ENCODE measurements at places on chromosomes 4 and X.

GRCh38 chr4:33407496-33407895 is 2687.3 kb downstream of the PCDH7 start:
- no peak for DNase-seq

- peak; percentile 42 for DNase-seq
Observed at GRCh38 chrX:40155589-40156469, 58.1 kb upstream of the BCOR start.

- DNase-seq, result no peak
Observed at GRCh38 chr4:53013873-53014775, 152.0 kb downstream of the RASL11B start.

GRCh38 chrX:115894087-115894486 is 276.5 kb upstream of the AGTR2 start:
- DNase-seq, result peak; percentile 45

- DNase-seq, result peak; percentile 48
Observed at GRCh38 chrX:103343105-103343504, 13.1 kb downstream of the TCEAL7 start.

DNA sequence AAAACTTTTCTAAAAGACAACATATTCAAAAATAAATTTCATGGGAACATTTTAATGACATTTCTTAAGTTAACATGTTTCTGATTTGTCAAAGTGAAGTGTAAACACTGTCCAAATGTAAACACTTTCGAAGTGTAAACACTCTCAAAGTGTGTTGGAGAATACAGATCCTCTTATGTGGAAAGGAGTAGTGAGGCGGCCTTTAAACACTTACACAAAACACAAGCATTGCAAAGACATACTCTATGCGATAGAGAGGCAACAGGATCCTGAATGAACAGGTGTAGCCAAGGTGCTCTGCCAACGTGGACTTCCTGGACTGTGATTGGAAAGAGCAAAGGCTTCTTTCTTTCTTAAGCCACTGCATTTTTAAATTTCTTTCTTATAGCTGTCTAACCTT is 62.7 kb upstream of the PGM2 start:
- no peak for DNase-seq

- DNase-seq, result no peak
Observed at GRCh38 chrX:78979789-78980464, 34.7 kb downstream of the P2RY10 start.

- DNase-seq, result no peak
Observed at GRCh38 chr4:26474551-26474950, 15.7 kb downstream of the CCKAR start.

- DNase-seq, result peak; percentile 57
Observed at GRCh38 chr4:159104694-159105414, 2.0 kb downstream of the RAPGEF2 start.

DNA sequence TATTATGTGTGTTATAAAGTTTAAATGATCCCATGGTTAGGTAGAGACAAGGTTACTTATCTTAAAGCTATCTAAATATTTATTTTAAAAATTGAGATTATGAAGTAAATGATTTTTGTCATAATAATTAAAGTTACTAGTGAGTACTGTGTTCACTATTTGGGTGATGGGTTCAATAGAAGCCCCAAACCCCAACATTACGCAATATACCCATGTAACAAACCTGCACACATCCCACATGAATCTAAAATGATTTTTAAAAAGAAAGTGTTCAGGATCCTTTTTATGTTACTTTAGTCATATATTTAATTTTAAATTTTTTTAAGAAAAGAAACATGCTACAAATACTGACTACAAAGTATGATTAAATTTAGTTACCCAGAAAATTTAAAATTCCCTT is 193.9 kb downstream of the TLL1 start:
- no peak for DNase-seq

GRCh38 chr4:14925471-14925870 is 76.8 kb upstream of the CPEB2 start:
- no peak for DNase-seq

DNA sequence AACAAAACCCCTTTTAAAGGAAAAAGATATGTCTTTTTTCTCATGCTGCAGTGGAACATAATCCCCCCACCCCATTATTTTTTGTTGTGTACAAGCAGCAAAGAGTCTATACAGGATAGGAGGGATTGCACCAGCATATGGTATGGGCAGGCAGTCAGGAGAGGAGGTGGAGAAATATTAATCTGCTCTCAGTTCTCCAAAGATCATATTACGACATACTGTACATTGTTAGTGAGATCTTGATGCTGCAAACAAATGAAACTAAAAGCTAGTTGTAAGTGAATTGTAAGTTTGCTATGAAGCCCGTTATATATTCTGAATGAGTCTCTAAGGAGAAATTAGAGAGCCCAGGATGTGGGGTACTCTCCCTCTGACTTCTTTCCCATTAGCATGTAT is 75.3 kb downstream of the RAPGEF2 start:
- peak; percentile 42 for DNase-seq

DNA sequence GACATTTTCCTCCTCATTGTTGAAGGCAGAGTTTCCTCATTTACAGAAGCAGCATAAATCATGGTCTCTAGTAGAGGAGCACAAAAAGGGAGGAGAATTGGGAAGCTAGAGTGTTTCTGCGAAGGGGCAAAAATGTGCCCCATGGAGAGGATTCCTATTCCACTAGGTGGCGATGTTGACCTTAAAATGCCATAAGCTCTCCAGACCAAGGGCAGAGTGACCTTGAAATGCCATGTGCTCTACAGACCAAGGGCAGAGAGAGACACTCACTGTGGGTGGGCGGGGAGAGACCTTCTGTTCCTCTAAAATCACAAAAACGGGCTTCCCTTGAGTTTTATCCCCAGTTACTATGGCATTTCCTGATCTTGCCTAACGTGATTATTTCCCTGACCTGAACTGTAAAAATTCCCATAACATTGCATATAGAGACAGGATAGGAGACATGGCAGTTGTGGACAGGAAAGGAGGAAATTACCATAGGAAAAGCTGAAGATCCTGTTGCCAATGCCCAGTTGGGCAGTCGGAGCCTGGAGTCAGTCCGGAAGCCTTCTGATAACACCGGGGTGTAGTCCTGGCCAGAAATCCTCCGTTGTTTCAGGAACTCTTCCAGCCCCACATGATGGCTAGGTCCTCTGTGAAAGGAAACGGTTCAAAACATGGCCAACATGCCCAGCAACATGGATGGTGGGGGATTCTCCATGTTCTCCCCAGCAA is 567.7 kb downstream of the MAGEB5 start:
- DNase-seq, result peak; percentile 62

- DNase-seq, result no peak
Observed at GRCh38 chr4:140048419-140048995, 105.5 kb downstream of the MAML3 start.

DNA sequence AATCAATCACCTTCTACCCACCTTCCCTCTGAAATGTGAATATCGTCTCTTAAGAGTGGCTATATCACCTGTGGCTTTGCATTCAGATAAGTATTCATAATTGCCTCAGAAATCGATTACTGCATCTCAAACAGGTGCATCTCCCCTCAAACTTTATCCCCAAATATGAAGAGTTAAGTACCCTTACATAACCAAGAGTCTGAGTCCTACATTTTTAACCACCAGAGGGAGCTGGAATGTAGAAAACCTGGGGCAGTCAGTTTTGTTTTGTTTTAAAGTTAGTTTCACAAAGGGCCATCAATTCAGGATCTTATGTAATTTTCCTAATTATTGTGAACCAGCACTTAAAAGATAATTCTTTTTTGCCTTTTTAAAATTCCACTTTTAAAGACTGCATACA is 5.7 kb downstream of the TCEANC start:
- peak; percentile 72 for DNase-seq

GRCh38 chrX:133258481-133258880 is 40.3 kb upstream of the TFDP3 start:
- DNase-seq, result no peak

- DNase-seq, result peak; percentile 93
Observed at GRCh38 chr4:163701916-163702315, 207.4 kb downstream of the TMA16 start.

GRCh38 chr4:81137446-81137845 is 77.6 kb downstream of the PRKG2 start:
- DNase-seq, result no peak

DNA sequence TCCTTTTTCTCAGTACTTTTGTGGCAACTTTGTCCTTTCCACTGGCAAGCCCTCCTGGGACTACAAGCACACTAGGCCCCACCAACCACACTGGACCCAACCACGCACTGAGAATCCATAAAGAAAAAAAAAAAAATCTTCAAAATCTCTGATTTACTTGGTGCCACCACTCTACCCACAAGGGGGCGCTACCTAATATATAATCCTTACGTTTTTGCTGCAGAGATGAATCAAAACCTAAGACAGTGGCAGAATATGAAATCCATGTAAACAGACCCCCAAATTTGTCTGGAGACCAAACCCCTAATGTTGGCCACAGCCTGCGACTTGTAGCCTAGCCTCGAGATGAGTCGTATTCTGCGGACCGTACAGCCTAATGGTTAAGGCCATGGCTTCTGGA is 63.5 kb upstream of the ARHGAP36 start:
- peak; percentile 51 for DNase-seq

DNA sequence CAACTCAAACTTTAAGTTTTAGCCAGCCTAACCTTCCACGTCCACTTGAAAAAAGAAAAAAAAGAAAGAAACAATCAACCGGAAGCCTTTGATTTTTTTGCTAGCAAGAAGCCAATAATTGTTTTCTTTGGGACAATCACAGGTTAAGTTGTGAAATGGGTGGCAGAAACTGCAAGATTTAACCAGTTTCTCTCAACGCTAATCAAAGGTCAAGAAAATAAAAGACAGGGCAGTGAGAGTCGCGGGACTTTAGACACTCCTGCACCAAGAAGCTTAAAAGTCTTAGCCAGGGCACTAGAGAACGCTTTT is 1.0 kb downstream of the ACSL1 start:
- DNase-seq, result no peak

DNA sequence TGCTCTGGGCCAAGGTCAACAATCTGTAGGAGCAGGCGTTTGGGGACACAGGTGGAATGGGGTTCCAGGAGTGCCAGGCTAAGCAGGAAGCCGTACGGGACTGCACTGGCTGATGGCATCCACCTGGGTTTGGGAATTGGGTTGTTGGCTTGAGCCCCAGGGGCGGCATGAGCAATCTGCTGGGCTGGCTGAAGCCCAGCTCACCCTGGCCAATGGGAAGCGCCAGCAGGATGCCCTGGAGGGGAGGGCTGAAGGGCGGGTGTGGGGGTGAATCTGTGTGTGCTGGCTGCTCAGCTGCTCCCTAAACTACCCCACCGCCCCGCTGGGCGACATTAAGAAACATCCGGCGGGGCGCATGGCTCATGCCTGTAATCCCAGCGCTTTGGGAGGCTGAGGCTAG is 8.9 kb upstream of the RGS12 start:
- peak; percentile 65 for DNase-seq

DNA sequence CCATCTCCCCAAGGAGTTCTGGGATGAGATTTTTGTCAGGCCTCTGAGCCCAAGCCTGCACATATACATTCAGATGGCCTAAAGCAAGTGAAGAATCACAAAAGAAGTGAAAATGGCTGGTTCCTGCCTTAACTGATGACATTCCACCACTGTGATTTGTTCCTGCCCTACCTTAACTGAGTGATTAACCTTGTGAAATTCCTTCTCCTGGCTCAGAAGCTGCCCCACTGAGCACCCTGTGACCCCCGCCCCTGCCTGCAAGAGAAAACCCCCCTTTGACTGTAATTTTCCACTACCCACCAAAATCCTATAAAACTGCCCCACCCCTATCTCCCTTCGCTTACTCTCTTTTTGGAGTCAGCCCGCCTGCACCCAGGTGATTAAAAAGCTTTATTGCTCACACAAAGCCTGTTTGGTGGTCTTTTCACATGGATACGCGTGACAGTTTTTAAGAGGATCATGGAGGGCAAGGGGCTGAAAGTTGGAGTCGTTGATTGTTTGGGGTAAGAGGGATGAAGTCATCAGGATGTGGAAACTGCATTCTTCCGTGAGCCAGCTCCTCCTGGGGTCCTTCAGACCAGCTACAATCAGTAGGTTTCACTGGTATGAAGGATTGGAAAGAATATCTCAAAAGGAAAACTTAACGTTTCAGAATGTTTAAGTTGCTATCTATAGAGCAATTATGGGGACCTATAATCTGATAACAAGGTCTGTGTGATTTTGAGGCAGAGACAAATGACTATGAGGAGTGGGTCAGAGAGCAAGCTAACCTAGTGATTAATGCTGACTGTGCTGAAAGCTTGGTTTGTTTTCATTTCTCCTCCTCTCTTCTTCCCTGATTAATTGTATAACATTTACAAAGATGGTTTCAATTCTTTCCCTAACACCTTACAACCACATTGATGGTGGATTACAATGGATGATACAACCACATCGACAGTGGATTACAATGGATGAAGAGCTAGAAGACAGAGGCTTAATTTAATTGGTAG is 28.6 kb upstream of the MAGEA11 start:
- no peak for DNase-seq

GRCh38 chr4:156377036-156377710 is 423.5 kb upstream of the CTSO start:
- DNase-seq, result no peak

GRCh38 chrX:2965965-2966364 is 36.8 kb upstream of the ARSD start:
- no peak for DNase-seq

- DNase-seq, result no peak
Observed at GRCh38 chr4:2095236-2096072, 36.3 kb downstream of the NAT8L start.

GRCh38 chr4:173362666-173363065 is 8.1 kb upstream of the SAP30 start:
- no peak for DNase-seq

GRCh38 chrX:13764765-13765164 is 30.2 kb downstream of the OFD1 start:
- DNase-seq, result no peak

GRCh38 chrX:120560405-120560841 is 339 bp downstream of the CUL4B start:
- DNase-seq, result peak; percentile 35

DNA sequence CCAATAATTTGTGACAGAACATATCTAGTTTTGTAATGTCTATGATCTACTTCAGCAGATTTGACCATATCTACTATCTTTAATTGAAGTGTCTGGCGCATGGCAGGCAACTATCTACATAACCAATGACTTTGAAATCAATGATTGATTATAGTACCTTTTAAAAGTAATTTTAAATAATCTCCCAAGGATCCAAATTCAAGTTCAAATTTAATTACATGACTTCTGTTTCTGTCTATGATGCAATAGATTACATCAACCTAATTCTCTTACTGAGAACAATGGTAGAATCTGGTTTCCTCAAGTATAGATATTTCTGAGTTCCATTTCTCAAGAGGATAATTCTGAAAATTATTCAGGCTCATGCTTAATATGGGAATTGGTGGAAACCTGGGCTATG is 177.4 kb upstream of the IL15 start:
- no peak for DNase-seq

- no peak for DNase-seq
Observed at GRCh38 chr4:8310306-8310705, 40.8 kb downstream of the HTRA3 start.

GRCh38 chrX:9867226-9867625 is 81.0 kb downstream of the SHROOM2 start:
- DNase-seq, result no peak

- DNase-seq, result no peak
Observed at GRCh38 chr4:42142591-42142990, 9.9 kb downstream of the BEND4 start.

DNA sequence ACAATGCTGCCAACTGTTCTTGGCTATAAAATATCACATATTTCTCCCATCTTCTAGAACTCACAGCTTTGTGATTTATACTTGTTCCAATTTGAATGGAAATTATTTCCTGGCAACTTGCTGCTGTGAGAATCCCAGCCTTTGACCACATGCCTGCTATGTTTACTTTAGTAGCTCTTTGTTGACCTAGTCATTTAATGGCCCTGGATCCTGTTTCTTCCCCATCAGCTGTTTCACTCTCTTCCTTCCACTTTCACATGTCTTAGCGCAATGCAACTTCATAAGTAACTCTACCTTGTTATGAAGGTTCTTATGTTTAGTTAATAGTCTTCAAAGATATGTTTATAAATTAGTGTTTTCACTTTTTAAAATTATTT is 1973.6 kb upstream of the AGA start:
- DNase-seq, result no peak

Measured in A673 (cell line).